ENCODE measurements at places on chromosomes 6 and 20.
A peak's percentile ranks its signal among the peaks of the same experiment; 100 is the strongest.

DNA sequence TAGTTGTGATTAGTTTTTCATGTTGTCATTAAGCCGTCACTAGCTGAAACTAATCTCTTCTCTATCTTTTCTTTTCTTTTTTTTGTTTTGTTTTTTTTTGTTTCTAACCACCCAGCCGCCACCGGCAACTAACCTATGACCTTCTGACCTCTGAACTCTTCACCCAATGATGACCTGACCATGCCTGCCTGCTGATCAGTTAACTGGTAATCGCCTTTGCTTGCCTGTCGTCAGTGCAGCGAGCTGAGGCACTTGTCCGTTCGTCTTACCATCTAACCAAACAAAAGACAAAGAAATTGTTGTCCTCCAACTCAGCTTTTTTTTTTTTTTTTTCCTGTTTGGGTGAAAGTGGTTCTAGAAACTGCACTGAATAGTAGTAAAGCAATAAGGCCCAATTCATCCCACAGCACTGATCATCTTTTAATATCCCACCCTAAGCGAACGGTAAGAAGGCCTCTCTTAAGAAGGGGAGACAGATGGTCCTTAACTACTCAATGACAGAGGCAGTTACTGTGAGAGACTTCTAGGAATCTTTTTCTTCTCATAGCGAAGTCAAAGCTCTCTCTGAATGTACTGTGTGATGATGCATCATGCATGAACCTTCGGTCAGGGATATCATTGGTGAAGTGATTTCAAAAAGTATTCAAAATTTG, 156.2 kb downstream of the QKI start:
- DNase-seq: no peak

GRCh38 chr6:33207552-33208090, 679 bp upstream of the RING1 start:
- DNase-seq: no peak

GRCh38 chr20:62405981-62406513, 1.0 kb downstream of the CABLES2 start:
- DNase-seq: no peak

- DNase-seq: peak; percentile 89
These were observed 9.9 kb downstream of the NRN1 start for GRCh38 chr6:5996714-5997419.

GRCh38 chr6:54541541-54541940, 233.3 kb downstream of the TINAG start:
- no peak for DNase-seq

GRCh38 chr6:47545223-47545622, 67.6 kb downstream of the CD2AP start:
- no peak for DNase-seq

- no peak for DNase-seq
These were observed 74.6 kb downstream of the SAMD3 start for GRCh38 chr6:130148181-130148580.

- DNase-seq: no peak
These were observed 264.7 kb downstream of the TMEM242 start for GRCh38 chr6:157058574-157058973.

- DNase-seq: no peak
These were observed 16.6 kb downstream of the NPEPL1 start for GRCh38 chr20:58709013-58709702.

GRCh38 chr20:41260734-41261220, 56.8 kb downstream of the ZHX3 start:
- DNase-seq: no peak

DNA sequence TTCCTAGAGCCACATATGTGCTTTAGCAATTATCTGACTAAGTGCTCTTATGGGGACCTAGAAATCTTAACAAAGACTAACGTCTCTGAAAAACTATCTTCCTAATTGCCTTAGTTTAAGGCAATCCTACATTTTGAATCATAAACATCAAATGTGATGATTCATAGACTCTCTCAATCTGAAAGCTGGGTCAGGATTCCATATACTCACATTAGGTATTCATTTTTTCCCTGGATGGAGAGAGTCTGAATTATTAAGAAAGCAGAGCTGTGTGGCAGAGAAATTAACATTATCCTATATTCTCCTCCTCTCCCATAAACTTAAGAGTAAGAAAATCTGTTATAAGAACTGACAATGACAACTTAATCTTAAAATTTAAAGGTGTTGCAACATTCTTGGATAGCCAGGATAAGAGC, 1.6 kb upstream of the PRL start:
- DNase-seq: no peak

DNA sequence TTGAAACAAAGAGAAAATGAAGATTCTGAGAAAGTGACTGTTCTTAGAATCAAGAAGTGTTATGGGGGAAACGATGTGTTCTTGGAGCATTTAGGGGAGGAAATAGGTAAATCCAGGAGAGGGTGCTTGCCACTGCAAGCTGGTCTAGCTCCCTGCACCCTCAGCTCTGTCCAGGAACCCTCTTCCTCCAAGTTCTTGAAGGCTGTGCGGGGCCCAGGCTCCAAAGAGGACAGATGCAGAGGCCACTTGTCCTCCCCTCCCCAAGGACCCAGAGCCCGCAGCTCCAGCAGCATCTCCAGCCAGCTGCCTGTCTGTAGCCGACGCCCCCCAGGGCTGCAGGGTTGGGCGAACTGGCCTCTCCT, 87.9 kb downstream of the CDC5L start:
- DNase-seq: no peak

DNA sequence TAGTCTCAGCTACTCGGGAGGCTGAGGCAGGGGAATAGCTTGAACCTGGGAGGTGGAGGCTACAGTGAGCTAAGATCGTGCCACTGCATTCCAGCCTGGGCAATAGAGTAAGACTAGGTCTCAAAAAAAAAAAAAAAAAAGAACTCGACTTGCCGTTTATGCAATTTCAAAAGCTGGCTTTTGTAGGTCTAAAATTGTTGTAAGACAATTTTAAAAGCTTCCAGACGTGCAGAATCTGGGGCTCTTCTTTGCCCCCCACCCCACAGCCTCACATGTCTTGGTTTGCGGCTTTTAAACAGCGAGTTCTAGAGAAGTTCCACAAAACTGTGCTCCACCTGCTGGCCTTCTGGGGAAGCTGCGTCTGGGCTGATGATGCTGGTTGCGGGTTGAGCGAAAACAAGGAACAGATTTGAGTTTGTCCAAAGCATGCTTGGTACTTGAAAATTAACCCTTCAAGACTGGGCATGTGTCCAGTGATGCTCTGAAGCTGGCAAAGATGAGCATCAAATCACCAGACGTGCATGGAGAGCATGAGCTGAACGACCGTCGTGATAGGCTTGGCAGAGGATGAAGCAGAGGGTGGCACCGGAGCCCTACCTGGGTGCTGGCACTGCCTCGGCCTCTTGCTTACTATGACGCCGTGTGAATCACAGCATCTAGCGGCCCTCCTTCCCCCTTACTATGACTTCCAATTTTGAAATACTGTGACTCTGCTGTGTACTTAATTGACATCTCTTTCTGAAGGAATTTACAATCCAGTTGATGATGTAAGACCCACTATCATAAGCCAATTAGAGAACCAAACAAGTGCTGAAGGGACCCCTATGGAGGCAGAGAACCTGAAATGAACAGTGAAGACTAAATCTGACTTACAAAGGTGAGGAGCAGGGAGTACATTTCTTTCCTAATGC, 171.4 kb downstream of the GMPR start:
- peak; percentile 64 for DNase-seq

DNA sequence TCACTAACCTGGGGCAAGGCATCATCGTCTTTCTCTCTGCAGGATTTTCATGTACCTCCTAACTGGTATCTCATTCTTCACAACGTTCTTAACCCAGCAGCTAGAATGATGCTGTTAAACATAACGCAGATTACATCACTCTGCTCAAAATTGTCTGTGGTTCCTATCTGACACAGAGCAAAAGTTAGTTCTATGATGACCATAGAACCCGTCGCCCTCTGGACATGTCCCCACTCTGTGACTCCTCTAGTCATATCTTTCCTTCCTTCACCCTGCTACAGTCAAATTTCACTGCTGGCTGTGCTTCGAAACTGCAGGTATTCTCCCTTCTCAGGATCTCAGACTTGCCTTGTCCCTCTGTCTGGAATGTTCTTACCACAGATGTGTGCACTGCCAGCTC, 87.4 kb upstream of the TPD52L1 start:
- DNase-seq: no peak

DNA sequence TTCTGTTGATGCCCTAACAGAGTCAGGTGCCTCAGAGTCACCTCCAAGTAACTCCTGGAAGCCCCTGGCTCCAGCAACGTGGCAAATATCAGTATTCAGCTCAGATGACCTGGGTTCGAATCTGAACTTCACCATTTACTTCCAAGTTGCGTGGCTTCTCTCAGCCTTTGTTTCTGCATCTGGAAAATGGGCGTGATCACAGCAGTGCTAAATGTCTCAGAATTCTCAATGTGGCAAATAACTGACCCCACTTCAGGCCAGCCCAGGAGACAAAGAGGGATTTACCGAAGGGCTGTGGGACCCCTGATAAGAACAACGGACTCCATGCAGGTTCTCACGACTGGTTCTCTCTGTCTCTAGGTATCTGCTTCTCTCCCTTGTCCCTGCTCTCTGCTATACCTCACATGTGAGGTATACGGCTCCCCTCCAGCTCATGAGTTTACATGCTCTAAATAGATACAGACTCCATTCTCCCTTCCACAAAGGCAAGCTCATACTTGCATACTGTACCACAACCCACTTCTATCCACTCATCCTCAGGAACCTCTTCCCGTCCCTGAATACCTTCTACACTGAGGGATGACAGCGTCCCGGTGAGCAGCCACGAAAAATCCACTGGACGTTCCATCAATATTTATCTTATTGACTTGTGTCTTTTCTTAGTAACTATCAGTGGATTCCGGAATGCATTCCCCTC, 84.1 kb downstream of the SNX5 start:
- no peak for DNase-seq

- no peak for DNase-seq
These were observed 719.4 kb downstream of the EPM2A start for GRCh38 chr6:145015739-145016558.

DNA sequence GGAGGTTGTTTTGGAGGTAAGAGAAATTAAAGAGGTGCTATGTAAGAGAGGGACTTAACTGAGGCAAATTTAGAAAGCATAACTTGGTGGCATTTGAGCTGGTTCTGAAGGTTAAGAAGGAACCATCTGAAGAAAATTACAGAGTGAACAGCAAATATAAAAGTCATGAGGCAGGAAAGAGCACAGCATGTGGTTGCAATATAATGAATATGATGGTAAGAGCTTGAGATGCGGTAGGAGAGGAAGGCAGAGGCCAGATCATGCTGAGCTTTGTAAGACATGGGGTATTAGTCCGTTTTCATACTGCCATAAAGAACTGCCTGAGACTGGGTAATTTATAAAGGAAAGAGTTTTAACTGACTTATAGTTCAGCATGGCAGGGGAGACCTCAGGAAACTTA, 279.1 kb downstream of the UTRN start:
- no peak for DNase-seq

DNA sequence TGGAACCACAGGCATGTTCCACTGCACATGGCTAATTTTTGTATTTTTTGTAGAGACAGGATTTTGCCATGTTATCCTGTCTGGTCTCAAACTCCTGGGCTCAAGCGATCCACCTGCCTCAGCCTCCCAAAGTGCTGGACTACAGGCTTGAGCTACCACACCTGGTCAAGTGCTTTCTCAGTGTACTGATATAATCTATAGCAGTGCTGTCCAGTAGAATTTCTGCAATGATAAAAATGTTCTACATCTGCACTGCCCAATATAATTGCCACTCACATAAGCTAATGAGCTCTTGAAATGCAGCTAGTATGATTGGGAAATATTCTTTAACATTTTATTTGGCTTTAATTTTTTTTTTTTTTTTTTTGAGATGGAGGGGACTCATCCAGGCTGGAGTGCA, 64.2 kb downstream of the C6orf52 start:
- DNase-seq: no peak

- no peak for DNase-seq
These were observed 16.5 kb downstream of the SNAI1 start for GRCh38 chr20:49999329-49999728.

- no peak for DNase-seq
These were observed 207.8 kb downstream of the KHDC1L start for GRCh38 chr6:73017476-73017875.

DNA sequence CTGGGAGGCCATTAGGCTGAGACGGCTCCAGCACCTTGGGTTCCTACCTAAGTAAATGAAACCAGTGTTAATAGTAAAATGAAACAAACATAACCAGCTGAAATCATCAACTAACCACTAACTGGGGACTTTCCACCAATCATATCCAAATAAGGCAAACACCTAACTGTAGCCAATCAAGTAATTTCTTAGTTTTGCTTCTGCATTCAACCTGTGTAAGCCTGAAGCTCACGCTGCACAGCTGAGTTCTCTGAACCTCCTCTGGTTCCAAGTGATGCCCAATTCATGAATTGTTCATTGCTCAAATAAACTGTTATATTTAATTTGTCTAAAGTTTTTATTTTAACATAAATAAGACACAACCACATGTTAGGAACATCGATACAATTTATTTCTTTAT, 22.5 kb downstream of the KLHL32 start:
- DNase-seq: no peak

- no peak for DNase-seq
These were observed 699 bp upstream of the HSPA1B start for GRCh38 chr6:31826793-31827285.

GRCh38 chr6:85971238-85971637, 328.6 kb upstream of the SYNCRIP start:
- no peak for DNase-seq

DNA sequence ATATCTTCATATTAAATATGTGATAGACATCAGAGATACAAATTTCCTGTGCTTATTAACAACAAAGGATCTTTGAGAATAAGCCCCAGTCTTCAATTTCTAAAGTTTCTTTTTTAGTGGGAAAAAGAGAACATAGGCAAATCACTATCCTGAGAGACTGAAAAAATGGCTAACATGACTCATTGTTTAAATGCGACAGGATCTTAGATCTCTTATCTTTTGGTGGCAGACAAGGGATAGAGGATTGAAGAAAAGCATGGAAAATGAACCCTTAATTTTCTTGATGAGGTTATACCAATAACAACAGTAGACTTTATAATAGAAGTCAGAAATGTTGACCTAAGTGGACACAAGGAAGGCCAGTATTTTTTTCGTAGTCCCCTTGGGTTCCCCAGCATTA, 178.6 kb upstream of the MAP3K7 start:
- DNase-seq: no peak

GRCh38 chr6:16690608-16691142, 70.6 kb downstream of the ATXN1 start:
- DNase-seq: no peak

- no peak for DNase-seq
These were observed 11.7 kb downstream of the TMEM244 start for GRCh38 chr6:129849456-129849855.

GRCh38 chr20:434221-434620, 26.1 kb downstream of the RBCK1 start:
- DNase-seq: no peak
